ENCODE measurements at places on chromosomes 13 and 19.

DNA sequence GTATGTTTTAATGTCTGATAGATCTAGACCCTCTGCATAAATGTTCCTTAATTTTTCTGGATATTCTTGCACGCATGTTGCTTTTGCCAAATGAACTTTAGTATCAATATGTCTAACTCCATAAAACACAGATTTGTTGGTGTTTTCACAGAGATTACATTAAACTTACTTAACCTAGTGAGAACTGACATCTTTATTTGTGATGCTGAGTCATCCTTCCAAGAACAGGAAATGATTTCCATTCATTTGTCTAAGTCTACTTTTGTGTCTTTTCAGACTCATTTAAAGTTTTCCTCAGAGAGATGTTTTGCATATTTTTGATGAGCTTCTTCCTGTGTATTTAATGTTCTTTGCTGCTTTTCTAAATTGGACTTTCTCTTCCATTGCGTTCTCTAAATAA is 184.0 kb downstream of the SLC7A1 start:
- no peak for DNase-seq

- DNase-seq, result no peak
Observed at GRCh38 chr13:34458756-34459715, 483.0 kb upstream of the NBEA start.

- DNase-seq, result no peak
Observed at GRCh38 chr19:13507053-13507611, 853 bp upstream of the CACNA1A start.

DNA sequence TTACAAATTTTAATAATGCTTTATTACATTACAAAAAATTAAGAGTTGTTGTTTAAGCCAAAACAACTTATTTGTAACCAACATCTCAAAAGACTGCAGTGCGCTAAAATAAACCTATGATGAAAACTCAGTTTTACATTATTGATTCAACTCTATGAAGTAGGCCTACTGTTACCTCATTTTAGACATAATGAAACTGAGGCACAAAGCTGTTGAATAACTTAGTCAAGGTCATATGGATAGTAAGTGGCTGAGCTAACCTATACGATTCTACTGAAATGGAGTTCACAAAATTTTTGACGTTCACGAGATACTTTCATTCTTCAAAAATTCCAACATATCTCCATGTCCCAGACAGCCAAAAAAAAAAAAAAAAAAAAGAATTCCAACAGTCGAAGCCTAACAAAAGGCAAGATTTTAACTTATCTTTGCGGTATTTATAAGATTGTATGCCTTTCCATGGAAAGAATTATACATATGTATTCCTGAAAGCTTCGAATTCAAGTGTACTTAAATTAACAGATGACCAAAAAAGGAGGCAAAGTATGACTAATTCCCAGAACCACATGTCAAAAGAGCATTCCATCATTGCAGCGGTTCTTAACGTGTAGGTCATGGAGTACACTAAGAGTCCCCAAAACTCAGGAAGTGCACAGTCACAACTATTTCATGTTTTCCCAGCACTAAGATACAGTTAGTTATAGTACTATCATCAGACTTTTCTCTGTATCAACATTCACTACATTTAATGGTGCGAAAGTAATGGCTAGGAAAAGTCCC is 69.4 kb downstream of the PSPC1 start:
- no peak for DNase-seq

GRCh38 chr13:50078895-50079654 is 63.8 kb downstream of the KCNRG start:
- no peak for DNase-seq

- no peak for DNase-seq
Observed at GRCh38 chr19:51010066-51010795, 8.8 kb upstream of the KLK8 start.

DNA sequence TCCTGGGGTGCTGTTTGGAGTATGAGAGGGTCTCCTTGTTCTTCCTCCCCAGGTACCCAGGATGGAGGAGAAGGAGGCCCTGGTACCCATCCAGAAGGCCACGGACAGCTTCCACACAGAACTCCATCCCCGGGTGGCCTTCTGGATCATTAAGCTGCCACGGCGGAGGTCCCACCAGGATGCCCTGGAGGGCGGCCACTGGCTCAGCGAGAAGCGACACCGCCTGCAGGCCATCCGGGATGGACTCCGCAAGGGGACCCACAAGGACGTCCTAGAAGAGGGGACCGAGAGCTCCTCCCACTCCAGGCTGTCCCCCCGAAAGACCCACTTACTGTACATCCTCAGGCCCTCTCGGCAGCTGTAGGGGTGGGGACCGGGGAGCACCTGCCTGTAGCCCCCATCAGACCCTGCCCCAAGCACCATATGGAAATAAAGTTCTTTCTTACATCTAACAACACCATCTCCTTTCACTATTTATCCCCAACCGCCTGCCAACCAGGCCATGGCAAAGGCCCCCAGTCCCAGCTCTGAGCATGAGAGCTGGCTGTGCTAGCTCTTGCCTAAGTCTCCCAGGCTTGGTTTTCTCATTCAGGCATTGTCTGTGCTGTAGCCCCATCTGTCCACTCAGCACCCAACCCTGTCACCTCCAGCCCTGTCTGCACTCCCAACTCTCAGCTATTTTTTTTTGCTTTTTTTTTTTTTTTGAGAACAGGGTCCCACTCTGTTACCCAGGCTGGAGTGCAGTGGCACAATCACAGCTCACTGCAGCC is 11.2 kb downstream of the DKKL1 start:
- no peak for DNase-seq

DNA sequence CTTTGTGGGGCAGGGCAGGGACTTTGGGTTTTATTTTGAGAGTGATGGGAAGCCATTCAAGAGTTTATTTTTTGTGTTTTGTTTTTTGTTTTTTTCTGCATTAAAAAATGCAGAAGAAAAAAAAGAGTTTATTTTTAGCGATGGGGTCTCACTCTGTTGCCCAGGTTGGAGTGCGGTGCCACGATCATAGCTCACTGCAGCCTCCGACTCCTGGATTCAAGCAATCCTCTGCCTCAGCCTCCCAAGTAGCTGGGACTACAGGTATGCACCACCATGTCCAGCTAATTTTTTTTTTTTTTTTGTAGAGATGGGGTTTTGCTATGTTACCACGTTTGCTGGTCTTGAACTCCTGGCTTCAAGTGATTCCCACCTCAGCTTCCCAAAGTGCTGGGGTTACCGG is 12.5 kb upstream of the CA11 start:
- DNase-seq, result no peak

- DNase-seq, result no peak
Observed at GRCh38 chr19:17646441-17646840, 41.7 kb downstream of the UNC13A start.

DNA sequence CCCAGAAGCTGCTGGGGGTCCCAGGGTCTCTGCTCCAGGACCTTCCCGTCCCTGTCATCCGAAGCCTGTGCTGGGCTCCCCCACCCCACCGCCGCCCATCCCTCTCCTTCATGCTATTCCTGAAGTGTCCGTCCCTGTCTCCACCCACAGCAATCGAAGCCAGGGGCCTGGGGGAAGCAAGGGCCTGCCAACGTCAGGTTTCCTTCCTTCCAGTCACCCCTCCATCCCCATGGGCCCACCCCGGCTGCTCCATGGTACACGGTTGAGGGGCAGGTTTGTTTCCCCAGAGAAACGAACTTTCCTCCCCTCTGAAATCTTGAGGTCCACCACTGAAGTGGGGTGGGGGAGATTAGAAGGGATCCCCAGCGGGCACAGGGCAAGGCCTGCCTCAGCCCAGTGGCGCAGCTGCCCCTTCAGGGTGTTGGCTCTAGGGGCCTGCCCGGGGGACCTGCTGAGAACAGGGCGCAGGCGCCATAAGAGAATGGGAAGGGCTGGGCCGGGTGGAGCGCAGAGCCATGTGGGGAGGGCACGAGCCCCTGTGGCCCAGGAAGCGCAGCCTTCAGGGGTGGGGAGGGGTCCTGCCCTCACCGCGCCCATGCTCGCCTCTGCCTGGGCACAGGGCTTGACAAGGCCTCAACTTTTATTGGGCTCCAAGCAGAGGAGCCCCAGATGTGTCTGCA is 16.1 kb downstream of the CEBPG start:
- no peak for DNase-seq

DNA sequence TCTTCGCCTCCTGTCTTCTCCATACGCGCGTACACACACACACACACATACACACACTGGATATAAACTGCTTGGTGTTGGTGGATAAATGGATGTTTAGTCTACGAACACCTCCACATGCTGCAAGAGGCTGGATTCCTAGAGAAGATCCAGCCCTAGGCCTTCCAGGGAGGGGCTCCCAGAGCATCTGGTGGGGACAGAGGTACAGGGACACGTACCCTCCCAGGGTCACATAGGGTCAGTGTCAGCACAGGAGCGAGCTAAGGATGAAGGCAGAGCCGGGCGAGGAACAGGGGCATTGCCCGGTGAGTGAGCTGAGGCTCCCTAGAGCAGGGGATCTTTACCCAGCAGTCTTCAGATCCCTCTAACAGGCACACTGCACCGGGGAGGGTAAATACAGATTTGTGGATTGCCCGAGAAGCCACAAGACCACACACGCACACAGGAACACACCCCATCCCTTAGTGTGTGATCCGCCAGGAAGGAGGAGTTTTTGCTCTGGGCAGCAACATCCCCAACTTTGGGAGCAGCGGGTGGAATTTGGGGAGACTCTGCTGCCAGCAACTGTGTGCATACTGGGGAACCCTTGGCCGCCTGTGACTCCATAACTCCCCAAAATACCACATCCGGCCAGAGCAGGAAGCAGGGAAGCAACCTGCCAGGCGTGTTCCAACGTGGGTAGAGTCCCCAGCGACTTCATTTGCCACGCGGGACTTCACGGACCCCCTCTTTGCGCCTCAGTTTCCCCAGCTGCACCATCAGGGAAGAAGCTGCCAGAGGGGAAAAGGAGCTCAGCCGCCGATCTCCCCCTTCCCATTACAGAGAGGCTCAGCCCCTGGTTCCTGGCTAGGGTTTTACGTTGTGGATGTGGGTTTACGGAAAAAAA is 5.8 kb upstream of the TLE2 start:
- DNase-seq, result no peak

- peak; percentile 70 for DNase-seq
Observed at GRCh38 chr19:55160128-55160985, 2.8 kb upstream of the TNNI3 start.

GRCh38 chr13:113034451-113035212 is 65.6 kb downstream of the MCF2L start:
- no peak for DNase-seq

DNA sequence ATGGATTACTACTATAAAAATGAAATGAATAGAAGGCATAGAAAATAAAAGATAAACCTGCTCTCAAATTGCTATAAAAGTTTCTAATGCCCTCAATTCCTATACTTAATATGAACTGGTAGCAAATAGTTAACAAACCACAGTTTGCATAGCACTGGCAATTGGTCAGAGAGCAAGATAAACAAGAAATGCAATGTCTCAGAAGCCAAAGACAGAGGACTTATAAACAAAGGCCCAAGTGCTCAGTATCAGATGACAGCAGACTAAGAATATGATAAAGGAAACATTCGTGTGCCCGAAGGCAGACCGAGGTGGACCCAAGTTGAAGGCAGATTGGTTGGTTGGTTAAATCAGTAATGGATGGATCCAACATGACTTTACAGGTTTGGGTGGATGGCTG is 50.6 kb downstream of the IPO5 start:
- no peak for DNase-seq

DNA sequence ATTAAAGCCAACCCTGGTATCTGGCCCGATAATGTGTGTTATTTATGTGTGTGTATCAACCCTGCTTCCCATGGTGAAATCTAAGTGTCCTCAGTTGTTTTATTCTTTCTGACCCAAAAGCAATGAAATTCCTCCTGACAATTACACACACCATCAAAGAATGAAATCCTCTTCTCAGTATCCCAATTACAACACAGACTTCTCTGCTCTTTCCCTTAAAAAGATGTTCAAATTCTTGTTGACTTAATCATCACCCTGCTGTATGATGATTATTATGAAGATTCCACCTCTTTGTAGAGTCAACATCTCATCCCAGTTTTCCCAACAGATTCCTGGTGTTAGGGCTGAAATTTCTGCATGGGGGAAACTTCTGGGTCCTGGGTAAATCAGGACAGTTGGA is 8.9 kb upstream of the TRPC4 start:
- no peak for DNase-seq

DNA sequence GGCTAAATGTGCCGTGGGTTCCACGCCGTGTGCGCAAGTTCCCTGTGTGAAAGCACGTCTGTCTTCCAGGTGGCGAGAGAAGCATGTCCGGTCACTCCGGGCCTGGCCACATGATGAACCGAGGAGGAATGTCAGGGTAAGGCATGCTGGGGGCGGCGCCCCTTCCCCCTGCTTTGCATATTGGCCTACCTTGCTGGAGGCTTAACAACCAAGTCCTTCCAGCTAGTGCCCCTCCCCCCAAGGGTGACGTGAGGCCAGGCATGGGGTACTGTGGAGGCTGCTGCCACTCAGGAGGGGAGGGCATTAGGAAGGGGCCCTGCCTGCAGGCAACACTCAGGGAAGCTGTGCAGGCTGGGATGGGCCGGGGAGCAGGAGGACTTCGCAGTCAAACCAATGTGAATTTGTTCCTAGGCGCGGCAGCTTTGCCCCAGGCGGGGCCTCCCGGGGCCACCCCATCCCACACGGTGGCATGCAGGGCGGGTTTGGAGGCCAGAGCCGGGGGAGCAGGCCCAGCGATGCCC is 12.5 kb downstream of the MICOS13 start:
- DNase-seq, result no peak

- DNase-seq, result no peak
Observed at GRCh38 chr13:41199526-41199925, 5.2 kb upstream of the KBTBD7 start.

- no peak for DNase-seq
Observed at GRCh38 chr13:37475966-37476365, 122.6 kb downstream of the POSTN start.

DNA sequence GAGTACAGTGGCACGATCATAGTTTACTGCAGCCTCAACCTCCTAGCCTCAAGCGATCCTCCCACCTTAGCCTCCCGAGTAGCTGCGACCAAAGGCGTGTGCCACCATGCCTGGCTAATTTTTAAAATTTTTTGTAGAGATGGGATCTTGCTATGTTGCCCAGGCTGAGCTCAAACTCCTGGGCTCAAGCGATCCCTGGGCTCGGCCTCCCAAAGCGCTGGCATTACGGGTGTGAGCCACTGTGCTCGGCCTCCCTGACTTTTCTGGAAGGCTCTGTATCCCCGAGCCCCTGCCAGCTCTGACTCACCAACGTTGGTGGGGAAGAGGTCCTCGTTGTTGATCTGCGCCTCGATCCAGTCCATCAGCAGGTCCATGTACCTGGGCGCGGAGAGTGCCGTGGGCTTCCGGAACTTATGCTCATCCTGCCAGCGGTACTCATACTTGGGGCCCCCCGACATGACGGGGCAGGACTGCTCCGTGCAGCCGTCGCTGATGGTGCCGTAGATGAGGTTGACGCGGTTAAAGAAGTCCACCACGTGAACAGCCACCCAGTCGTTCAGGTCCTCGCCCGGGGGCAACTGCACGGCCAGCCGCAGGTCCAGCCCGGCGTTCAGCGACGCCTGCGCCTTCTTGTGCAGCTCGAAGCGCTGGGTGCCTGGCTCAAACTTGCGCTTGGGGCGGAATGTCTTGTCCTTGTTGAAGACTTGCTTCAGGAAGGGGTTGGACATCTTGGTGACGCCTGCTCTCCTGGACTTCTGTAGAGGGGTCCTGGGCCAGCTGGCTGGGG is 18.1 kb downstream of the MOB3A start:
- no peak for DNase-seq

GRCh38 chr19:1000591-1001537 is 645 bp downstream of the GRIN3B start:
- DNase-seq, result no peak

- DNase-seq, result no peak
Observed at GRCh38 chr13:100803091-100803490, 128.5 kb upstream of the TMTC4 start.

GRCh38 chr19:33186431-33187182 is 7.5 kb upstream of the LRP3 start:
- no peak for DNase-seq

- DNase-seq, result no peak
Observed at GRCh38 chr19:14943601-14944000, 2.3 kb downstream of the OR7C2 start.

Measured in stimulated activated CD8-positive, alpha-beta memory T cell treated with anti-CD3 and anti-CD28 coated beads, Interleukin-15, amount 100 ng/mL, for 1 hour (primary cell).